ENCODE measurements at places on chromosomes 2 and 18. TPM values are rescaled to one million over a fixed set of nuclear protein-coding genes. Genes with fewer than 3 reads are reported as not detected.

IL36RN gene
- 0.84 TPM for total RNA-seq

RAX gene
- not detected for total RNA-seq

GPR155 gene
- total RNA-seq: 4.6 TPM

RGPD3 gene
- total RNA-seq: 0.09 TPM

CACNB4 gene
- total RNA-seq: 3.3 TPM

ZC3H6 gene
- total RNA-seq: 12.1 TPM

TUBA4B gene
- not detected for total RNA-seq

AKAIN1 gene
- not detected for total RNA-seq

LIMS4 gene
- 1.2 TPM for total RNA-seq

ICA1L gene
- 13.4 TPM for total RNA-seq

ST8SIA5 gene
- 0.75 TPM for total RNA-seq

DNA sequence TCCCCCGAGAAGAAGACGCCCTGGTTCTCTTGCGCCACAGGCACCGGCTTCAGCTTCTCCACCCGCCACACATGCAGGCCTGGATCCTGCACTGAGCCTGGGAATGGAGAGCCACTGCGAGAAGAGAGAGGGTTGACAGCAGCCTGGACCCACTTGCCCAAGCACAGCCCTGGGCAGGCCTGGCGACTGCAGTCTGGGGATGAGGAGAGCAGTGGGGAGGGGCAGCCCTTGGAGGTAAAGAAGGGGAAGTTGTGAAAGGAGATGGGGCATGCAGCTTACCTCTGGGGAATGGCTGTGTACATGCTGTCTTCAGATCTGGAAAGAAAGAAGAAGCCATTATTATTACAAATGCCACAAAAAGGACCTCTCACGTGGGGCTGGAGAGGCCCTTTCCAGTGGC lies 8.3 kb downstream of the CAPG start:
- H3K4me1 ChIP-seq: peaks cover 29% of the 10 kb centered on the region
- H3K27ac ChIP-seq: no peak overlapping the region
- peaks cover 30% of the 10 kb centered on the region for H3K36me3 ChIP-seq
- no peak for DNase-seq
- H3K4me3 ChIP-seq: no peak overlapping the region
- H3K27me3 ChIP-seq: no peaks in the 10 kb centered on the region

GRCh38 chr2:40394031-40394430 lies 57.9 kb downstream of the SLC8A1 start:
- H3K27ac ChIP-seq: peak overlapping the region; percentile 85
- no peaks in the 10 kb centered on the region for H3K27me3 ChIP-seq
- no peak overlapping the region for H3K4me3 ChIP-seq
- peaks cover 42% of the 10 kb centered on the region for H3K4me1 ChIP-seq
- H3K36me3 ChIP-seq: no peaks in the 10 kb centered on the region

DNA sequence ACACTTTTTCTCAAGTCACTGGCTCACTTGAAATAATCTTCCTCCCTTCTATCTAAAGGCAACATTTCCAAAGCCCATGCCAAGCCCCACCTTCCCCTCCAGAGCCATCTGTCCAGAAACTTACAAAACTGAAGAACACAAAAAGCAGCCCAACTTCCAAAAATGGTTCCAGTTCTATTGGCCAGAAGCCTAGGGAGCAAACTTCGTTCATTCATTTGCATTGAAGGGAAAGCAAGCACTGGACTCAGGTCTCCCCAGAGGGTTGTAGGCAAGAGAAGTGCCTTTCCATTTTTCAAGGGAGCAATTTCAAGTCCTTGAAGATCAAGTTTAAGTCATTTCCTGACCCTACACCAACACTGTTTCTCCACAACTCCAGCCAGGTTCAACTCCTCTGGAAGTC lies 585.0 kb downstream of the BCL11A start:
- H3K36me3 ChIP-seq: no peaks in the 10 kb centered on the region
- no peak overlapping the region for H3K27ac ChIP-seq
- no peaks in the 10 kb centered on the region for H3K27me3 ChIP-seq
- DNase-seq: no peak
- H3K4me3 ChIP-seq: no peak overlapping the region

DNA sequence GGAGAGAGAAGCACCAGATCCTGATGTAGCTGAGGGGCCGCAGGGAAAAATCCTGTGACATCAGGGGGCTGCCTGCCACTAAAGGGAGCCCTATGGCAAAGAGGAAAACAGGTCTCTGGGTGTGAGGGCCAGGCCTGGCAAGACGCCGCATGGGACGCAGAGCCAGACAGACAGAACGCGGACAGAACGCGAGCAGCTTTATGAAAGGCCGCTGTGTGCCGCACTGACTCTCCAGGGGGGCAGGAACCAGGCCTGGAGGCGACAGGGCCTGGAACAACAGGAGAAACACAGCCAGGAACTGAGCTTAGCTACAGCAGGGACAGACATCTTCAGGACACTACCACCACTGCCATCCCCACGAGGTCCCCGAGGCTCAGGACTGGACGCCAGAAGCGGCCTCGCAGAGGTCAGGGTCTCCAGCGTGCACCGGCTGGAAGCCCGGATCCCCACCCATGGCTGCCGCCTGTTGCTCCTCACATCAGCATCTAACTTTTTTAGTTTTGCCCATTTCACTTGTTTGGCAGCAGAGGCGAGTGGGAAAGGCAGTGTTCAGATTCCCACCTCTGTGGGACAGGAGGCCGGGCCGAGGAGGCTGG lies 131.6 kb downstream of the VAPA start:
- H3K4me3 ChIP-seq: no peak overlapping the region
- no peaks in the 10 kb centered on the region for H3K4me1 ChIP-seq
- DNase-seq: no peak
- no peaks in the 10 kb centered on the region for H3K27me3 ChIP-seq
- H3K27ac ChIP-seq: no peak overlapping the region
- peaks cover 10% of the 10 kb centered on the region for H3K36me3 ChIP-seq

DNA sequence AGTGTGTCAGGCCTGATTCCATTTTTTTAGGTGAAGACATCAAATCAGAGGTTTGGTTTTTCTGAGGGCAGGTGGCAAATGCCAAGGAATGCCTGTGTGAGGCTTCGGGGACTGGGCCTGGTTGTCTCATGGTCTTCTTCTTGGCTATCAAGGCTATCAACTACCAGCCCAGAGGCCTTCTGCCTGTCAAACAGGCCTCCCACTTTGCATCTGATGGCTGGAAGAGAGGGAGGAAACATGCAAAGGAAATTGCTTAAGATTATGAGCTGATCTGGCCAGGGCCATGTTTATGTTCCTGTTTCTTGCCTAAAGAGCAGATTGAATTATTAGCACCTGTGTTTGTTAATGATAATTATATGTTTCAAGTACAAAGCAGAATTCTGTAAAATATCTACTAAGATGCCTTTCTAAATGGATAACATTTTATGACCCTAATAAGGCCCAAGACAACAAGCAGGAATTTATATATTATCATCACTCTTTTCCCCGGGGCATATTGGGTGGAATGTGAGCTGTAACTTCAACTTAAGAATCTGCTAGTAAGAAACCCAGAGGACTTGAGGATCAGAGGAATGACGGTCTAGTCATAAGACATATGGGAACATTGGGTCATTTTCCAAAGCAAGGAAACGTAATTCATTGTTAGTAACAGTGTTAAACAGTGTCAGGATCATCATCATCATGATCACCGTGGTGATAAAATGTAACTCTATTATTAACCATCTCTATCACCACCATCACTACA lies 123.2 kb downstream of the LYPD6B start:
- DNase-seq: no peak
- peaks cover 38% of the 10 kb centered on the region for H3K4me1 ChIP-seq
- peaks cover 5% of the 10 kb centered on the region for H3K27me3 ChIP-seq
- H3K27ac ChIP-seq: peak overlapping the region; percentile 47

DNA sequence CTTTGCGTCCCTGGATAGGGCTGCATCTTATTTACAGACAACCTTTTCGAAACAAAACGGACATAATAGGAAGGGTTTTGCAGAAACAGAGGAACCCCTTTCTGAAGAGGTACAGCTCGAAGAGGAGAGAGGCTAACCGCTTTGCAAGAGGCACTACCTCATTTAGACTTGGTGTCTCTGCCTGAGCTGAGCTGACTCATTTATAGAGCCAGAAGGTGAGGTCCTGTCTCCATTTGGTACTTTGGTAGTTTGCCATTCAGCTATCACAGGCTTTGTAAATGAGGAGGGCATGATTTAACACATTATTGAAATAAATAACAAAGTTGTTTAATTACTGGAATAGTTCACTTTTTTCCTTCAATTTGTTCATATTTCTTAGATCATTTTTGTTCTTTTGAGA lies 2.2 kb upstream of the NXPH2 start:
- no peak overlapping the region for H3K4me3 ChIP-seq
- H3K27ac ChIP-seq: no peak overlapping the region
- DNase-seq: no peak
- H3K4me1 ChIP-seq: peaks cover 29% of the 10 kb centered on the region
- peaks cover 63% of the 10 kb centered on the region for H3K27me3 ChIP-seq

DNA sequence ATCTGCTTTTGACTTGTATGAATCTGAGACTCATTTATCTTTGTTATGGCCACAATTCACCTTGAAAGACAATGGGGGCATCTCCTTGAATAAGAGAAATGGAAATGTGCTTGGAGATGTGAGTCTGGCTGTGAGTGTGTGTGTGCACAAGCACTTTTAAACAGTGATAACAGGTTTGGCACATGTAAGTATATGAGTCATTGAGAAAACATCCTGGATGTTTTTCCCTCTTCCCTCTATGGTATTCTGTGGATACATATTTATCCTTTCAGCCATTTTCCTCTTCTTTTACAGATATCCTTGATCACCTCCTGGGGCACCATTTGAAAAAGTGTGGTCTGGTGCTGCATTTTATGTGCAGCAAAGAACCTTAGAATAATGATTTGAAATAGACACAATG lies 317.3 kb upstream of the THUMPD2 start:
- no peaks in the 10 kb centered on the region for H3K27me3 ChIP-seq
- no peak for DNase-seq
- no peaks in the 10 kb centered on the region for H3K36me3 ChIP-seq
- H3K4me3 ChIP-seq: no peak overlapping the region
- no peak overlapping the region for H3K27ac ChIP-seq

GRCh38 chr2:584863-585823 lies 92.1 kb downstream of the TMEM18 start:
- peak overlapping the region; percentile 30 for H3K27ac ChIP-seq
- H3K4me3 ChIP-seq: no peak overlapping the region
- no peaks in the 10 kb centered on the region for H3K36me3 ChIP-seq
- peak; percentile 35 for DNase-seq

- no peaks in the 10 kb centered on the region for H3K27me3 ChIP-seq
- no peaks in the 10 kb centered on the region for H3K36me3 ChIP-seq
- no peak overlapping the region for H3K4me3 ChIP-seq
These were observed 25.5 kb upstream of the SLC1A4 start for GRCh38 chr2:64963719-64964118.

- H3K4me1 ChIP-seq: peaks cover 20% of the 10 kb centered on the region
- no peak for DNase-seq
- H3K36me3 ChIP-seq: no peaks in the 10 kb centered on the region
- no peaks in the 10 kb centered on the region for H3K27me3 ChIP-seq
- H3K4me3 ChIP-seq: no peak overlapping the region
These were observed 53.4 kb downstream of the SDC1 start for GRCh38 chr2:20171445-20171977.

- H3K4me1 ChIP-seq: peaks cover 12% of the 10 kb centered on the region
- H3K4me3 ChIP-seq: no peak overlapping the region
- H3K36me3 ChIP-seq: peaks cover 19% of the 10 kb centered on the region
- no peaks in the 10 kb centered on the region for H3K27me3 ChIP-seq
- H3K27ac ChIP-seq: peak overlapping the region; percentile 54
- no peak for DNase-seq
These were observed 83.8 kb downstream of the FAM117B start for GRCh38 chr2:202718614-202719013.

DNA sequence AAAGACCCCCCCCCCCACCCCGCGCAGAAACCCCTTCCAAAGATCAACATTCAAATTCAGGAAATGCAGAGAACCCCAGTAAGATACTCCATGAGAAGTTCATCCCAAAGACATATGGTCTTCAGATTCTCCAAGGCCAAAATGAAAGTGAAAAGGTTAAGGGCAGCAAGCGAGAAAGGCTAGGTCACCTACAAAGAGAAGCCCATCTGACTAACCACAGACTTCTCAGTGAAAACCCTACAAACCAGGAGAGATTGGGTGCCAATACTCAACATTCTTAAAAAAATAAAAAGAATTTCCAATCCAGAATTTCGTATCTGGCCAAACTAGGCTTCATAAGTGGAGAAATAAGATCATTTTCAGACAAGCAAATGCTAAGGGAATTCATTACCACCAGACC lies 175.2 kb downstream of the RND3 start:
- no peaks in the 10 kb centered on the region for H3K4me1 ChIP-seq
- no peak overlapping the region for H3K27ac ChIP-seq
- peaks cover 21% of the 10 kb centered on the region for H3K36me3 ChIP-seq
- H3K27me3 ChIP-seq: no peaks in the 10 kb centered on the region
- H3K4me3 ChIP-seq: no peak overlapping the region

DNA sequence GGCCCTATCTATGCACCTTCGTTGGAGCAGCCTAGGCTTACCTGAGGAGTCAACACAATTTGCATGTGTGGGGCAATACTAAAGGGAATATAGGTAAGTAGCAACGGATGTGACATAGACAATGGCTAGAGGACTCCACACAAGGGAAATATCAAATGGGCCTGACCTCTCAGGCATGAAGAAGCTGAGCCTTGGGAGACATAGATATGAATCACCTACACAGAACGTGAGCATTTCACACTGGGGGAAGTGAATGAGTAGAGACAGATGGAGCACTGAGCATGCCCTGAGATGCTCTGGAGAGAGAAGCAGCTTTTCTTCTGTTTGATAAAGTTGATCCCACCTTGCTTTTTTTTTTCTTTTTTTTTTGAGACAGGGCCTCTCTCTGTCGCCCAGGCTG lies 97.9 kb downstream of the ATL2 start:
- no peak overlapping the region for H3K4me3 ChIP-seq
- H3K4me1 ChIP-seq: peaks cover 16% of the 10 kb centered on the region
- no peak for DNase-seq
- H3K27me3 ChIP-seq: no peaks in the 10 kb centered on the region
- H3K27ac ChIP-seq: no peak overlapping the region

- no peak for DNase-seq
- peaks cover 62% of the 10 kb centered on the region for H3K27me3 ChIP-seq
- H3K4me3 ChIP-seq: no peak overlapping the region
- H3K36me3 ChIP-seq: no peaks in the 10 kb centered on the region
- H3K4me1 ChIP-seq: peaks cover 17% of the 10 kb centered on the region
These were observed 88.5 kb downstream of the SH3RF3 start for GRCh38 chr2:109217362-109218086.

GRCh38 chr2:173891315-173892037 lies 73.7 kb downstream of the SP3 start:
- H3K27me3 ChIP-seq: no peaks in the 10 kb centered on the region
- DNase-seq: no peak
- no peak overlapping the region for H3K27ac ChIP-seq
- H3K4me3 ChIP-seq: no peak overlapping the region

Measured in mesothelial cell of epicardium (in vitro differentiated cells).